ENCODE measurements at places on chromosomes 11 and 22.

DNA sequence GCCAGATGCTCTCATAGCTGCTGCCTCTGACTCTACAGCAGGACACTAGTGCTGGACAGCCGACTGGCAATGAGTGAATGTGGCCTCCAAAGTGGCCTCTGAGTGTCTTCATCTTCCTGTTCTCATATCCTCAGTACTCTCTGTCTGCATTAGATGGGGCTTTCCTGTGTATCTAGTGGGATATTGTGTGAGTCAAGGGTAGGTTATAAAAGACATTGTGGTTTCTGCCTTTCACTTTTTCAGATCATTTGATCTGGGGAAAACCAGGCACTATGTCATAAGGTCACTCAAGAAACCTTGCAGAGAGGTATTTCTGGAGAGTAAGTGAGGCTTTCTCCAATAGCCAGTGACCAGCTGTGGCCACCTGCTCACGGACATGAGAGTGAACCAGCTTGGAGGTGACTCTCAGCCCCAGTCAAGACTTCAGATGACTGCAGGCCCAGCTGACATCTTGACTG is 333.6 kb upstream of the NCAM1 start:
- no peak for DNase-seq

DNA sequence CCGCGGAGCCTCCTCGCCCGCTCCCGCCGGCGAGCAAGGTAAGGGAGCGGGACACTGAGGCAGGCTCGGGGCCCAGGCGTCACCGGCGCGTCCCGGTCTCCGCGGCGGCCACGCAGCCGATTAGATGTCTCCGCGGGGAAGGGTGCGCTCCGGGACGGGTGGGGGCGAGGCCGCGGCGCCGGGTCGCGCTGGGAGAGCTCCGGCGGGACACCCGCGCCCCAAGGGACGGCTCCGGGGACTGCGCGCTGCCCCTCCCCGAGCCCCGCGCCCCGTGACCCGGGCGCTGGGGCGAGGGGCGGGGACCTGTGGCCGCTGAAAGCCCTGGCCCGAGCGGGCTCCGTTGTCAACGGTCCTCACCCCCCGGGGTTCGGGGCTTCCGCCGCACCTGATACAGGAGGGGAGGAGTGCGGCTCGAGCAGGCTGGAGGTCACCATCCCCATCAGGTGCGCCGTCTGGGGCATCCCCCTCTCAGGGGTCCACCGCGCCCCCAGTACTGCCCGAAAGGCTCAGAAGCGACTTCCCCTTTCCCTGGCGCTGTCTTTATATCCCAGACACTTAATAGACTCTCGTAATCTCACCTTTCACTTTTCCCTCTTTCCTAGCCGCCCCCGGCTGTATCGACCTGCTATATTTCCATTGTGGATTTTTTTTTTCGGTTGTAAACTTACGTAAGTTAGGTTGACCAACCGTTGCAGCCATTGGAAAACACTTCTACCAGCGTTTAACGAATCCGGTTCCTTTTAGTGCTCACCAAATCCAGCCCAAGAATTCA is 573 bp downstream of the PPFIA1 start:
- peak; percentile 66 for DNase-seq

DNA sequence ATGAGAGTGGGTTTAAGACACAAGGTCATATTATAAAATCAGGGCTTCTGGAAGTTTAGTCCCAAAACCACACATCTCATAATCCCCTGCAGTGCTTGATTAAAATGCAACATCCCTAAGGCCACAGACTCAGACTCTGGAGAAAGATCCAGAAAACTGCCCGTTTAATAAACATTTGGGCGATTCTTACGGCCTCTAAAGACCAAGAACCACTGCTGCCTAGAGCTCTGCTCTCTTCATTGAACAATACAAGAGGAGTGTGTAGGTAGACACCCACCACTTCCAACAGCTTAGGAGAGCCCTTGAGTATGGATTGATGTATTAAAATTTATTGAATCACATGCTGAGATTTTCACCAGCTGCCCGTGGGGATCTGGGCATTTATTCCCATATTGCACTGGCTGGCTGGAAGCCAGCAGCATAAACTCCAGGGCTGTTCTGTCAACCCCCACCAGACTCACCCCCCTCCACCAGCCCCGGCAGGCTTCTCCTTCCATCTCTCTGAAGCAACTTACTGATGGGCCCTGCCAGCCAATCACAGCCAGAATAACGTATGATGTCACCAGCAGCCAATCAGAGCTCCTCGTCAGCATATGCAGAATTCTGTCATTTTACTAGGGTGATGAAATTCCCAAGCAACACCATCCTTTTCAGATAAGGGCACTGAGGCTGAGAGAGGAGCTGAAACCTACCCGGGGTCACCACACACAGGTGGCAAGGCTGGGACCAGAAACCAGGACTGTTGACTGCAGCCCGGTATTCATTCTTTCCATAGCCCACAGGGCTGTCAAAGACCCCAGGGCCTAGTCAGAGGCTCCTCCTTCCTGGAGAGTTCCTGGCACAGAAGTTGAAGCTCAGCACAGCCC is 749 bp upstream of the BEST1 start:
- peak; percentile 61 for DNase-seq

DNA sequence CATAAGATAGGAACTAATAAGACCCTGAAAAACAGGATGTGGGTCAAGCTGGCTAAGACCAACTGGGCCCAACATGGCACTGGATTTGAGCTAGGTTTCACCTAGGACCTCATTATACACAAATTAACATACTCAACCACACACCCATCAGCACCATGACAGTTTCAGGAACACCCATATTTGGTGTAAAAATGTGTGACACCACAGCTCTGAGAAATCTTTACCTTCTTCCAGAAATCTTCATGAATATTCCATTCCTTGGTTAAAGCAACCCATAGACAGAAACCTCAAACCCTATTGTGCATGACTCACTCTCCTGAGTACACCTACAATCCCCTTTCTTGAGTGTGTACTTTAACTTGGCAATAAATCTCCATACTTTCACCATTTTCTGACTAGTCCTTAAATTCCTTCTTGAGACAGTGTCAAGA is 378.8 kb downstream of the DYNC2H1 start:
- DNase-seq: peak; percentile 3

GRCh38 chr22:43308060-43308830 is 34.9 kb downstream of the SCUBE1 start:
- DNase-seq: no peak

GRCh38 chr22:31083923-31084810 is 3.0 kb downstream of the SMTN start:
- no peak for DNase-seq

DNA sequence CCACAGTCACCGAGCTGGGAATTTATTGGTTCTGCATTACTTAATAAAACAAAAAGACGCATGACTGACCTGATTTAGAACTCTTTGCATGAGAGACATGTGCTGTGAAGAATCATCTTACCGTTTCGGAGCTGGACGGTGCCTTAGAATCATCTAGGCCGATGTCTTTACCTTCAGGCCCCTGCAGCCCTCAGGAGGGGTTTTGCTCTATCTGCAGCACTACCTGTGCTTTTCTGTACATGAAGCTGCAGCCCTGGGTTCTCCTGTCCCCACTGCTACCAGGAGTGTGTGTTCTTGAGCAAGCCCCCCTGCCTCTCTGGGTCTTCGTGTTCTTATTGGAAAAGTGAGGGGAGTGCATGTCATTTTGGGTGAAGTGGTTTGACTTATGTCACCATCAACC is 94.0 kb upstream of the OR4B1 start:
- no peak for DNase-seq

DNA sequence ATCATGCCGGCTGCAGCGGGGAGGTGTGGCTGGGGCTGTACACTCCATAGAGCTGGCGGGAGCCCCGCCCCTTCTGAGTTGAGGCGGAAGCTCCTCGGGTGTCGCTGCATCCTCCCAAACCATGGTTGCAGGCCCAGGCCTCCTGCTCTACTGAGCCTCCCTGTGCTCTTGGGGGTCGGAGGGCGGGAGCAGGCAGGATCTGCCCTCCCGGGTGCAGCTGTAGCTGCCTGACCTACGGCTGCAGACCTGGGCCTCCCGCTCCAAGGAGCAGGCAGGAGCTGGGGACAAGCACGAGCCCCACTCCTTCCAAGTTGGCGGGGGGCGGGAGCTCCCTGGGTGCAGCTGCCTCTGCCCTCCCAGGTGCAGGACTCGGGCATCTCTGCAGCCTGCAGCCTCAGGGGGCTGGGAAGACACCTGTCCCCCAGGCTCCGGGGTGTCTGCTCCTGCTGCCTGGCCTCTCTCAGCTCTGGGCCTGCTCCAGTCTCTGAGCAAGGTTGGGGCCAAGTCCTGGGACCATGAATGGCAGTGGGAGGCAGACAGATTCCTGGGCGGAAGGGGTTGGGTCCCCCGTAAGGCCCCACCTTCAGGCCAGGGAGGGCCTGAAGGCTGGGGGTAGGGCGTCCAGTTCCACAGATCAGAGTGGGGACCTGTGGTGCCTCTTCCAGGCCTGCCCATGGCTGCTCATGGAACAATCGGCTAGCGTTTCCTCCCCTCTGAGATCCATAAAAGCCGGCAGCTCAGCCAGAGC is 46.4 kb upstream of the SC5D start:
- no peak for DNase-seq

GRCh38 chr11:2929950-2930703 is 907 bp upstream of the PHLDA2 start:
- DNase-seq: peak; percentile 74

GRCh38 chr22:45966895-45967365 is 10.0 kb downstream of the WNT7B start:
- no peak for DNase-seq

- DNase-seq: peak; percentile 54
Measured at GRCh38 chr11:61270354-61271076, 24.6 kb downstream of the VWCE start.

- DNase-seq: no peak
Measured at GRCh38 chr11:73280626-73281025, 8.5 kb downstream of the P2RY6 start.

DNA sequence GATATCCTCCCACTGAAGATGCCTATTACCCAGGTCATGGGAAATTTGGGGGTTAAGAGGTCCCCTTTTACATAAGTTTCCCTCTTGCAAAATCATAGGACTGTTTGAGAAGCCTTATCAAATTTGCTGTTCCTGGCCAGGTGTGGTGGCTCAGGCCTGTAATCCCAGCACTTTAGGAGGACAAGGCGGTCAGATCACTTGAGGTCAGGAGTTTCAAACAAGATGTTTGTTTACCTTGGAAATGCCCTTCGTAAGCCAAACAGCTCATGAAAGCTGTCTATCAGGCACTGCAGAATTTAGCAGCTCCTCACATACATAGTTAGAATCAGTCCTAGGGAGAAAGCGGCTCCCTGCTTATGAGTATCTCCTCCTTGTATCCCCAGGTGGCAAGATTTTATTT is 4.9 kb upstream of the EI24 start:
- no peak for DNase-seq

DNA sequence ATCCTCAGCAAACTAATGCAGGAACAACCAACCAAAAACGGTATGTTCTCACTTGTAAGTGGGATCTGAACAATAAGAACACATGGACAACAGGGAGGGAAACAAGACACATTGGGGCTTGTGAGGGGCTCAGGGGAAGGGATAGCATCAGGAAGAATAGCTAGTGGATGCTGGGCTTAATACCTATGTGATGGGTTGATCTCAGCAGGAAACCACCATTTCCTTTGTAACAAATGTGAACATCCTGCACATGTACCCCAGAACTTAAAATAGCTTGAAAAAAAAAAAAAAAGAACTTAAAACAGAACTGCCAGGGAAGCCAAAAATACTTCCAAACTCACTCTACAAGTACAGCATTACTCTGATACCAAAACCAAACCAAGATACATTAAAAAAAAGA is 33.8 kb downstream of the CASP4 start:
- DNase-seq: no peak

DNA sequence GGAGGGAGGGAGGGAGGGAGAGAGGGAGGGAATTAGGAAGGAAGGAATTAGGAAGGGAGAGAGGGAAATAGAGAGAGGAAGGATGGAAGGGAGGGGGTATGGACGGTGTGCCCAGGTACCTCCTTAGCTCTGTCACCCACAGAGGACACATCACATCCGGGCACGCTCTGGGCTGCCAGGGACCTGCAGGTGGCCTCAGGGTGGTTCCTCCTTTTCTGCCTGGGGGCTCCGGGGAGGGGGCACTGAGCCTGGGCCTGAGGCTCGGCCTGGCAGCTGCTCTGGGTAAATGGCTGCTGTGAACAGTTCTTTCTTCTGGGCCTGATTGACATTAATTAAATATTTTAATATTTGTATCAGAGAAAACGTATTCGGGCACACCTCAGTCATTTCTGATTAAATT is 733.5 kb downstream of the BRD1 start:
- no peak for DNase-seq

All from activated T-cell treated with anti-CD3 and anti-CD28 coated beads, Interleukin-2, amount 50 U/mL, for 72 hours (primary cell).